ENCODE measurements at places on chromosomes 1 and 21.

DNA sequence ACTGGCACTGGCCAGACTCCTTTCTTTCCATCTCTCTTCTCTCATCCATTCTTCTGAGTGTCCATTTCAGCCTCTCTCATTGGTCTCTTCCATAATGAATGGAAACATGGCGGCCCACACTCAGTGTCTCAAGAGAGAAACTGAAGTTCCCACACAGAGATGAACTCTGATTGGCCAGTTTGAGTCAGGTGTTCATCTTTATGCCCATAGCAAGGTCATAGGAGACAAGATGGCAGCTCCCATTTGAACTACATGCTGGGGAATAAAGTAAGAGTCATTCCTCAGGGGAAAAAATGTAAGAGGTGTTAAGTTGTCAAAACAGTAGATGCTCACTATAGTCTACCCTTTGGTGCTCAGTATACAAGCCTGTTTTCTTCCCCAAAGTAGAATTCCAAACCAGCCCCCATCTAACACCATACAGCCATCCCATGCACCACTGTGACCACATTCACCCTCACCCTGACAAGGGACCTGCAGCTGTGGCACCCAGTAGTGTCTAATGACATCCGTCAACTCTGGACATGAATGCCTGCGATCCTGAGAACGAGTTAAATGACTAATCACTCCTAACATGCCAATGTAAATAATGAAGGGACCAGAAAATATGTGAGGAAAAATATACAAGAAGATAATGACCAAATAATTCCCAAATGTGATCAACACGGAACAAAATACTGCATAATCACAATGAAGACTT is 12.4 kb downstream of the CDA start:
- no peak for DNase-seq

GRCh38 chr1:46539972-46540371 is 11.5 kb downstream of the KNCN start:
- no peak for DNase-seq

DNA sequence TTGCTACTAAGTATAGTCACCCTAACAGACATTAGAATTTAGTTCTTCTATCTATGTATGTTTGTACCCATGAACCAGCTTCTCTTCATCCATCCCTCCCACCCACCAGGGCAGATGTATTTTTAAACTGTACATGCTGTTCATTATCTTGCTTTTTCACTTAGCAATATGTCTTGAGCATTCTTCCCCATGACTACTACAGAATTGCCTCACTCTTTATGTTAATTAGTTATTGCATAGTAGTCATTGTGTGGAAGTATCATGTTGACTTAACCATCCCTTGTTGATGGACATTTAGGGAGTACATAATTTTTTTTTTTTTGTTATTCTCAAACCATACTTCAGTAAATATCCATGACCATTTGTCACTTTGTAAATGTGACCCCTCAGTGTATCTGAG is 9.9 kb downstream of the HUNK start:
- no peak for DNase-seq

DNA sequence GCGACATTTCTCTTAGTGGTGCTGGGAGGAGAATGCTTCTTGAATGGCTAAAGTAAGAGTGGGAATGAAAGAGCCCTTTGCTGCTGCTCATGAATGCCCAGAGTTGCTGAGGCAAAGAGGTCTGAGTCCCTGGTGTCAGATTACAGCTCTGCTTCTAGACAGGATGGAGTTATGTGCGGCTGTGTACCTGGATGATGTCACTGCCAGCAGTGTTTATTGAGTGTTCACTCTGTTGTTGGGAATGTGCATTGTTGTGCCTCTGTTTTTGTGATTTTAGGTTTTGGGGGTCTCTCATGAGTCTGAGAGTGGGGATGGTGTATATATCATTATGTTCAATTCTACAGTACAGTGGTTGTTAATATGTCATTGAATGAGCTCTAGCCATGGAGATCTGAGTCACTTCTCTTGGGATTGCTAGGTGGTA is 2.7 kb downstream of the CDC14A start:
- no peak for DNase-seq

DNA sequence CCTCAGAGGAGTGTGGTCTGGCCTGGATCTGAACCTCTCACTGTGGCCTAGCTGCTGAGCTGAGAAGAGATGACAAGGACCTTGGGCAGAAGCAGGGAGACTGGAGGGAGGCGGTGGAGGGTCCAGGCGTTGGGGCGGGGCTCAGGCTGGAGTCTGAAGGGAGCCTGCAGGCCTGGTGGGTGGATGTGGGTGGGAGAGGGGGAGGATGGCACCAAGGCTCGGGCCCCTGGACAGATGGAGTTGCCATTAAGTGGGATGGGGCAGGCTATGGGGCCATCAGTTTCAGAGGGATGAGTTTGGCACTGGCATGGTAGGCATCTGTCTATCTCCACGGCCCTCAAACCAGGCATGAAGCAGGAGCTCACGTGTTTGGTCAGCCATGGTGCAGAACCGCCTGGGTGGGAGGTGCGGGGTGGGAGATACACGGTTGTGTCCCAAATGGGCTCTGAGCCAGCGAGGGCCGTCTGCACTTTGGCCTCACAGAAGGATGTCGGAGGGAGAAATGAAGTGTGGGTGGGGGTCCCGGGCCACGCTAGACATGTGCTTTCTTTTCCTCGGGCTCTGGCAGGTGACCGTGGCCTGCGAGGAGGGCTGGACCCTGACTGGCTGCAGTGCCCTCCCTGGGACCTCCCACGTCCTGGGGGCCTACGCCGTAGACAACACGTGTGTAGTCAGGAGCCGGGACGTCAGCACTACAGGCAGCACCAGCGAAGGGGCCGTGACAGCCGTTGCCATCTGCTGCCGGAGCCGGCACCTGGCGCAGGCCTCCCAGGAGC is 23.6 kb downstream of the PCSK9 start:
- no peak for DNase-seq

- no peak for DNase-seq
Measured at GRCh38 chr1:54240741-54241335, 40.9 kb downstream of the MRPL37 start.

DNA sequence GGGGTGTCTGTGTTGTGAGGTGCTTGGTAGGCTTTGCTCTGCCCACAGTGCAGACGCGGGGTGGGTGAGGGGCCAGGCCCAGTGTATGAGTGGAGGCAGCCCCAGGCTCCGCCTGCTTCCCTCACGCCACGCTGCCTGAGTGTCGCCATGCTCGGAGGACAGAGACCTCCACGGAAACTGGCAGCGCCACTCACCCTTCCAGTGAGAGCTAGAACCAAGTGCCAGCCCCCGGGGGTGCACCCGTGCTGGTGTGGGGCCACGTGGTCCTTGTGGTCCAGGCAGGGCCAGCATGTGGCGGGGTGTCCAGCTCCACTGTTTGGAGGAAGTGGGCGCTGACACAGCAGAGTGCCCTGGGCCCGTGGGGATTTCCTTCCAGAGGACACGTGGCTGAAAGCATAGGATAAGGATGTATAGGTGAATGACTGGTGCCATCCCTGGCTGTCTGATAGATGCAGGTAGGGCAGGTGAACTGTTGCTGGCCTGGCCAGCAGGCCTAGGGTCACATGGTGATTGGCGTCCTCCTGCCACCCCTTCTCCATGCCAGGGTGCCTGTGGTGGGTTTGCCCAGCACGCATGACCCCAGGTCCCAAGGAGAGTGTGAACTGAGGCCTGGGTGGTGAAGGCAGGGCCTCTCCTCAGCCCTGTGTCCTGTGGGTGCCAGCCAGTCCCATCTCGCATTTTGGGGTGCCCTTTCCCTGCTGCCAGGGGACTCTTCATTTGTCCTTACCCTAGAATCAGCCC is 3.8 kb downstream of the LRRC3 start:
- no peak for DNase-seq

DNA sequence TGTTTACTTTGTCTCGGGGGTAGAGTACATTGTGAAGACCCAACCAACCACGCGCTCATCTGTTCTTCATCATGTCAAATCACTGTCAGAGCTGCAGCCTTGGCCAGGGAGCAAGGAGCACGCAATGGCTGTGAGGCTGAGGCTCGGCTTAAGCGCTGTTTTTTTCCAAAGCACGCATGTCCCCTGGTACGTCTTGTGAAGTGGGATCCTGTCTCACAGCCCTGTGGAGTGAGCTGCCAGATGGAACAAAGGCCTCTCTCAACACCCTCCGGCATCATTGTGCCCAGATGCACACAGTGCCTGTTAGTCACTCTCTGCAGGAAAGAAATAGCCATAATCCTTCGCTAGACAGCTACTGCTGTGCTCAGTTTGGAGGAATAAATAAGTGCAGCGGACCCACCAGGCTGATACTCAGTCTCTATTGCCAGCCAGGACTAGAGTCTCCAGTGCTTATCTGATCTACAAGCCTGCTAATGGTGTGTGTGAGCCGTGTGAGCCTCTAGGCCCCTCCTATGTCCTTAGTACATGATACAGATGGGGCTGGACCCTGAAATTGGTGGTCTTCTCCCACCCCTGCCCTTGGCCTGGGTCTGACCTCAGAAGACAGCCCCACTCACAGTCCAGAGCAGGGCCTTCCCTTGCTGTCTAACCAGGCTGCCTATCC is 91.3 kb upstream of the COA6 start:
- no peak for DNase-seq

DNA sequence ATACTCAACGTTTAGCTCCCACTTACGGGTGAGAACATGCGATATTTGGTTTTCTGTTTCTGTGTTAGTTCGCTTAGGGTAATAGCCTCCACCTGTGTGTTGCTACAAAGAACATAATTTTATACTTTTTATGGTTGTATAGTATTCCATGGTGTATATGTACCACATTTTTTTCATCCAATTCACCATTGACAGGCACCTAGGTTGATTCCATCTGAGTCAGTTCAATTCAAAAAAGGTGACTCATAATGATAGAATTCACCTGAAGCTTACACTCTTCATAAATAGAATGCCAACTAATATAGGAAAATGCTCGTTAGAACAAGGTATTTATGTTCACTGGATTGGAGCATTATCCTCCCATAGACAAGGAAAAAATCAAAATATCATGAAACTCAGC is 38.5 kb downstream of the RGS4 start:
- DNase-seq, result no peak

DNA sequence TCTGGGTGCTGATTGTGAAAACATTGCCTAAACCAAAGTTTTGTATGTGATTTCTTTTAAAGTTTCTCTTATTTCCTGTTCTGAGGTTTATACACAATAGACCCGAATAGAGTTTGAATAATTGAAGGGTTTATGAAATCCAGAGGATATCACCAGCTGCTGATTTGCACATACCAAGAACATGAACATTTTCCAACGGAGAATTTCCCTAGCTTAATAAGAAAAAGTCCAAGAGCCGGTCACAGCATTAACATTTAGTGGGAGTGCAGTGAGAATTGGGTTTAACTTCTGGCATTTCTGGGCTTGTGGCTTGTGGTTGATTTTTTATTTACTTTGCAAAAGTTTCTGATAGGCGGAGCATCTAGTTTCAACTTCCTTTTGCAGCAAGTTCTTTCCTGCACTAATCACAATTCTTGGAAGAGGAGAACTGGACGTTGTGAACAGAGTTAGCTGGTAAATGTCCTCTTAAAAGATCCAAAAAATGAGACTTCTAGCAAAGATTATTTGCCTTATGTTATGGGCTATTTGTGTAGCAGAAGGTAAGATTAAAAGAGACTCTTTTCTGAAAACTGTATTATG is at the start of gene CFH:
Gene CFH, plus strand, starts transcription at position 407 of the 579 bp plus-strand sequence. Its CDS starts 75 bp downstream, at position 482.
- DNase-seq, result no peak

DNA sequence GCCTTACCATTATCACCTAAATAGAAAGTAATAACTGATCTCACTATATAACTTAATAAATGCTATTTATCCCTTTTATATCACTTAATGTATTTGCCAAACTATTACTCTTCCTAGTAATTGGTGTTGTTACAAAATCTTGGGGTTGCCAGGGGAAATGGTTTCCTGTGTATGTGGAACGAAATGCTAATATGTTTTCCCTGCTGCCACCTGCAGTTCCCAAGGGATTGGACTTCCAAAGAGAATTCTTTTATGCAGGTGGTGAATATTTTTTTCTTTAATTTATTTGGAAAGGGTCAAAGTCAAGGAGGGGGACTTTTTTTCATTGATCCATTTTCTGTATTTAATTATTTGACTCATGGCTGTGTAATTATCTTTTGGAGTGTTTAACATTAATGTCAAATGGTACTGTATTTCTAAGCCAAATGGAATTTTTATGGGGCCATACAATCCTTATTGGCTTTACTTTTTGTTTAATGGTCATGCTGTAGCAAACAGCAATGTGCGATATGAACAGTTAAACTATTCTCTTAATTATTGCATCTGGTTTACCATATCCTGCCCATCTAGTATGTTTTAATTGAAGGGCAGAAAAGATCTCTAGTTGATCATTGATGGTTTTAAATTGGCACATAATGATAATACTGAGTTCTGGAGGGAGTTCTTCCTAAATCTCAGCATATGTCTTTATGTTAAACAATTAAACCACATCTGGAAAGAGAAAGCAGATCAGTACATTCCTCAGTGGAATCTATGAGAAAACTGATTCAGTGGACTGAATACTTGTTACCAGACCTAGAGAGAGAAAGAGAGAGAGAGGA is 486.3 kb downstream of the TTLL7 start:
- no peak for DNase-seq

- DNase-seq, result no peak
Measured at GRCh38 chr1:56634981-56635380, 10.1 kb upstream of the PRKAA2 start.

DNA sequence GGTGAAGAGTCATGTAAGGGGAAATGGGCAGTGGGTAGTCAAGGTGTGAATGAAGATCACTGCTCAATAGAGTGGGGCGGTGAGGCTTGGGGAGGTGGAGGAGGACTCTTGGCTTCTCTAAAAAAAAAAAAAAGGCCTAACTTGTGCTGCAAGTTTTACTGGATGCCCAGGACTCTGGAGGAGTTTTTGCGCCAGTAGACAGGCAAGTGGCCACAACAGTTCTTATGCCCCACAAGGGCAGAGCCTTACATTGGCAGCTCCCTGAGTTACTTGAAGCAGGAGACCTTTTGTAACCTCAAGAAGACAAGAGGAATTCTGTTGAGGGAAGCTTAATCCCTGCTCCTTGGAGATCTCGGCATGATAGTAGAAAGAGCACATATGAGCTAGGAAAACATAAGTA is 54.9 kb upstream of the PPP2R5A start:
- no peak for DNase-seq

- DNase-seq, result no peak
Measured at GRCh38 chr1:155184835-155185782, 11.5 kb downstream of the TRIM46 start.

DNA sequence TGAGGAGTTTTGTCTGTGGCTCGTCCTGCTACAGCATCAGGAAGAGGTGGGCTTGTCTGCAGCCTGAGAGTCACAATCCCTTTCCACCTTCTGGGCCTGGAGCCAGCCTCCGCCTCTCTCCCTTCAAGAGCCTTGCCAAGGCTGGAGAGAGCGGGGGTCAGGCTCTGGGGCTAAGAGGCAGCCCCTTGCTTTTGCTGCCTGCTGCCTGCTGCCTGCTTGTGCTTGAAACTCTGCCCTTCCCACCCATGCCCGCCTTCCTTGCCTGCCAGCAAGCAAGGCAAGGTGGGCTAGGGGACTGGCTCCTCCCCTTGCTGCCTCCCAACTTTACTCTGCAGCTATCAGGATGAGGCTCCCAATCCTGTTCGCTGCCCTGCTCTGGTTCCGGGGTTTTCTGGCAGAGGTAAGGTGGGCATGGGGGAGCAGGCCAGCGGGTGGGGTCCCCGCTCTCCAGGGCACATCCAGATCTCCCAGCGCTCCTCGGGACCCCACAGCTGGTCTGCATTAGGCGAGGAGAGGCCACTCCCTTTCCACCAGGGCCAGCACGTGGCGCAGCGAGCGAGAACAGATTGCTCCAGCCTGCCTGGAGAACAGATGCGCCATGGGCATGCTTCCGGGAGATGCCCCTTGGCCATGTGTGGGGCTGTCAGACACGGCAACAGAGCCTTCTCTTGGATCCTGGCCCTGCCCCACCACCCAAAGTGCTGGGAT is 7.5 kb upstream of the PTPN7 start:
- no peak for DNase-seq

GRCh38 chr1:86972262-86972661 is 57.8 kb downstream of the HS2ST1 start:
- no peak for DNase-seq

- DNase-seq, result no peak
Measured at GRCh38 chr1:3609016-3609768, 2.1 kb downstream of the MEGF6 start.
